ENCODE measurements at places on chromosomes 4 and X.

GRCh38 chr4:119728185-119728584 lies 99.6 kb upstream of the PDE5A start:
- H3K4me1 ChIP-seq, result peaks cover 5% of the 10 kb centered on the region
- H3K4me3 ChIP-seq, result no peak overlapping the region
- no peaks in the 10 kb centered on the region for H3K27me3 ChIP-seq

DNA sequence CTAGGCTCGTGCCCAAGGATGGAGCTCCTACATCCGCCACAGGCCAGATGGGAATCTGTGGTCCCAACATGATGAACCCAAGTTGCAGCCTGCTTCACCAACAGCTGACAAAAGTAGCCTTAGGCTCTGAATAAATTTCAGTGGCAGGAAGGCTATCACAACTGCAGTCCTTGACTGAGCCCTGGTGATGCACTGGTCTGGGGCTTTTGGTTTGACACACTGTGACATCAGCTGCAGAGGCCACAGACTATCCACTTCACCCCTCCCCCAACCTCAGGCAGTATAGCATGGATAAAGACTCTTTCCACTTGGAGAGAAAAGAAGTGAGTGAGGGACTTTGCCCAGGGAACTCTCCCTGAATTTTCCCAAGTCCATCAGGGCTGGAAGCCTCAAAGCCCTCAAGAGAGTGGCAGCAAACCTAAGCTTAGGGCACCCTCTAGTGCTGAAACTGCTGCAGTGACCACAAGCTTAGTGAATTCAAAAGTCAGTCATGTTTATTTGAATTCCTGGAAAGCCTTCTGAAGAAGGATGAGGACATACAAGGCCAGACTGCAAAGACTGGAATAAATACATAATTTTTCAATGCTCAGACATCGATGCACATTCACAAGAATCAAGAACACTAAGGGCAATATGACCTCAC lies 135.0 kb upstream of the TENT5D start:
- H3K4me1 ChIP-seq, result no peaks in the 10 kb centered on the region
- H3K36me3 ChIP-seq, result no peaks in the 10 kb centered on the region
- H3K27ac ChIP-seq, result no peak overlapping the region
- H3K4me3 ChIP-seq, result no peak overlapping the region
- no peaks in the 10 kb centered on the region for H3K27me3 ChIP-seq

GRCh38 chr4:10891866-10892265 lies 207.3 kb upstream of the CLNK start:
- no peak overlapping the region for H3K4me3 ChIP-seq
- no peaks in the 10 kb centered on the region for H3K27me3 ChIP-seq
- no peaks in the 10 kb centered on the region for H3K36me3 ChIP-seq
- H3K4me1 ChIP-seq, result no peaks in the 10 kb centered on the region
- DNase-seq, result no peak

DNA sequence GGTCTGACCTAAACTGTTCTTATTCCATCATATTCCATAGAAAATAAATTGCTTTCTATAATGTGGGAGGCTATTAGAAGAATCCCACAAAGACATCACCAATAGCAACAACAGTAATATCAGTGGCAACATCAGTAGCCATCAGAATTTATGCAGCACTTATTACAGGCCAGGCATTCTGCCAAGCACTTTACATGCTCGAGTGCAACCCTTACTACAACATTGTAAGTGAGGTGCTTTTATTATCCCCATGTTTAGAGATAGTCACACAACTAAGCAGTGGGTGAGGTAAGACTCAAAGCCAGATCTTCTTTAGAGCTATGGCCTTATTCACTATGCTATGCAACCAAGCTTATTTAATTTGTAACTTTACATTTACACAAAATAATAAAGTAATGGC lies 317.1 kb upstream of the BMP3 start:
- no peak overlapping the region for H3K4me3 ChIP-seq
- H3K36me3 ChIP-seq, result no peaks in the 10 kb centered on the region
- no peak overlapping the region for H3K27ac ChIP-seq
- no peaks in the 10 kb centered on the region for H3K4me1 ChIP-seq
- DNase-seq, result no peak

DNA sequence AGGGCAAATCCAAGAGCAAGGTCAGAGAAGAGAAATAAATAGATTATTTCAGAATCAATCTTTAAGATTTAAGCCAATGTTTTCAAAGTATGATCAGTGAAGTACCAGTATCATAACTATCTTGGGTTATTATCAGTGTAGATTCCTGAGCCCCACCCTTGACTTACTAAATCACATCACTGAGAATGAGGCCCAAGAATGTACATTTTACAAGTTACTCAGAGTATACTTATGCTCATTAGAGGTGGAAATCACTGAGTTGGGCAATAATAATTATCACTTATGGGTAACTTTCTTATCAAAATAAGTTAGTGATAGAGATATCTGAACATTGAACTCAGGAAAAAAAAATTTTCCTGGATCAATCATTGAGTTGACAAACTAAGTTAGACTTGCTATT lies 121.6 kb upstream of the NOCT start:
- H3K27me3 ChIP-seq, result peaks cover 15% of the 10 kb centered on the region
- peaks cover 7% of the 10 kb centered on the region for H3K4me1 ChIP-seq
- no peaks in the 10 kb centered on the region for H3K36me3 ChIP-seq
- H3K27ac ChIP-seq, result no peak overlapping the region

DNA sequence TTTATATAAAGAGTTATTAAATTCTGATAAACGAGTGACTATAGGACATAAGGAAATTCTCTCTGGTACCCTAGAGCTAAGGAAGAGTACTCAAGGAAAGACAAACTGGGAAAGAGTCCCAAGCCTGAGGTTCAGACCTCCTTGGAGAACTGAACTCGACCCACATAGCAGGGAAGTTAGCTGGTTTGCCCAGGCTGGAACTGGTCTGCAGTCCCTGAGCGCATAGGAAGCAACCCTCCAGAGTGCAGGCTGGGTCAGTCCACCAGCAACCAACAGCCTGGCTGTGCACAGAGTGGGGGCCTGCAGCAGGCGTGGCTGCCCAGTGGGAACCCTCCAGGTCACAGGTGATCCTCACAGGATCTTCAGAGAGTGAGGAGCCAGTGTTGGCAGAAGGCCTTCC lies 114.1 kb downstream of the SOWAHB start:
- H3K36me3 ChIP-seq, result peaks cover 38% of the 10 kb centered on the region
- no peak overlapping the region for H3K4me3 ChIP-seq
- H3K4me1 ChIP-seq, result peaks cover 4% of the 10 kb centered on the region
- no peak overlapping the region for H3K27ac ChIP-seq

GRCh38 chr4:84477738-84478137 lies 21.4 kb downstream of the NKX6-1 start:
- H3K27me3 ChIP-seq, result peaks cover 40% of the 10 kb centered on the region
- H3K36me3 ChIP-seq, result no peaks in the 10 kb centered on the region
- H3K4me1 ChIP-seq, result no peaks in the 10 kb centered on the region
- no peak for DNase-seq
- H3K4me3 ChIP-seq, result no peak overlapping the region

GRCh38 chrX:8565729-8566128 lies 101.1 kb downstream of the VCX3B start:
- H3K36me3 ChIP-seq, result peaks cover 7% of the 10 kb centered on the region
- no peaks in the 10 kb centered on the region for H3K4me1 ChIP-seq
- H3K27me3 ChIP-seq, result no peaks in the 10 kb centered on the region
- peak; percentile 55 for DNase-seq
- H3K27ac ChIP-seq, result no peak overlapping the region

GRCh38 chr4:8908206-8908893 lies 36.7 kb upstream of the HMX1 start:
- no peaks in the 10 kb centered on the region for H3K4me1 ChIP-seq
- no peak overlapping the region for H3K4me3 ChIP-seq
- DNase-seq, result peak; percentile 39
- H3K27me3 ChIP-seq, result peaks cover 10% of the 10 kb centered on the region
- no peak overlapping the region for H3K27ac ChIP-seq
- no peaks in the 10 kb centered on the region for H3K36me3 ChIP-seq

DNA sequence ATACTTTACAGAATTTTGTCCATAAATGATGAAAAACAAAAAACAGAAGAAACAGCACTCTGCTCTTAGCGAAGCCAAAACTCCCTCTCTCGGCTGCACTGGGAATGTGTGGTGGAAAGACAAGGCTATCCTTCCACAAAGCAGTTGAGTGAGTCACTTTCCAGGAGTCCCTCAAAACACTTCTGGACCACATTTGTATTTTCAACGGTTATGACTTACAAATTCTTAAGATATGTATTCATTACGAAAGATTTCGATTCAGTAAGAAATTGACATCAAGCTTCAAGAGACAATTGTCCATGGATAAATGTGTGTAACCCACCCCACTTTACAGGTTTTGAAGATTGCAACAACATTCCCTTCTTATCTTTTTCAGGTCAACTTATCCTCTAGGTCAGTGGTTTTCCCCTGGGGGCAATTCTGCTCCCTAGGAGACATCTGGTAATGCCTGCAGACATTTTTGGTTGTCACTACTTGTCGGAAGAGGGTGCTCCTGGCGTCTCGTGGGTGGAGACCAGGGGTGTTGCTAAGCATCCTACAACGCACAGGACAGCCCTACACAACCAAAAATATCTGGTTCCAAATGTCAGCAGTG lies 66.7 kb upstream of the MTNR1A start:
- no peak for DNase-seq
- no peak overlapping the region for H3K4me3 ChIP-seq
- H3K27ac ChIP-seq, result no peak overlapping the region

DNA sequence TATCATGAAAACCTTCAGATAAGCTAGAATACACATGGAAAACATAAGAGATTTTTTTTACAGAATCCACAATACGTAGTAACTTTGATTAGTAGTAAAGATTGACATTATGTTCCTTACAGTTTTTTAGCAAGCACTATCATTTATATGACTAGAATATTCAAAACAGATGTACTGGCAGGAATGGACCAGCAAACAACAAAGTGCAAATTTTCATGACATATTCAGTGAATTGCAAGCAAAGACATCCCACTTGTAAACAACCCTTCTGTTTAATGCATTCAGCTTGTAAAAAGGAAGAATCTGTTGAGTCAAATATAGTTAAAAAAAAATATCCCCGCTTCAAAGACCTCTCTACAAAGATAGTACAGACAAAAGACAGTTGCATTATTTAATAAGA lies 403.7 kb upstream of the TRAM1L1 start:
- no peak for DNase-seq
- H3K36me3 ChIP-seq, result no peaks in the 10 kb centered on the region
- H3K4me1 ChIP-seq, result no peaks in the 10 kb centered on the region
- H3K4me3 ChIP-seq, result no peak overlapping the region
- H3K27me3 ChIP-seq, result no peaks in the 10 kb centered on the region
- no peak overlapping the region for H3K27ac ChIP-seq

- peaks cover 3% of the 10 kb centered on the region for H3K4me1 ChIP-seq
- no peak overlapping the region for H3K4me3 ChIP-seq
- H3K36me3 ChIP-seq, result no peaks in the 10 kb centered on the region
- no peak overlapping the region for H3K27ac ChIP-seq
- H3K27me3 ChIP-seq, result peaks cover 5% of the 10 kb centered on the region
- DNase-seq, result no peak
Observed at GRCh38 chr4:123507376-123507775, 110.8 kb downstream of the SPRY1 start.

DNA sequence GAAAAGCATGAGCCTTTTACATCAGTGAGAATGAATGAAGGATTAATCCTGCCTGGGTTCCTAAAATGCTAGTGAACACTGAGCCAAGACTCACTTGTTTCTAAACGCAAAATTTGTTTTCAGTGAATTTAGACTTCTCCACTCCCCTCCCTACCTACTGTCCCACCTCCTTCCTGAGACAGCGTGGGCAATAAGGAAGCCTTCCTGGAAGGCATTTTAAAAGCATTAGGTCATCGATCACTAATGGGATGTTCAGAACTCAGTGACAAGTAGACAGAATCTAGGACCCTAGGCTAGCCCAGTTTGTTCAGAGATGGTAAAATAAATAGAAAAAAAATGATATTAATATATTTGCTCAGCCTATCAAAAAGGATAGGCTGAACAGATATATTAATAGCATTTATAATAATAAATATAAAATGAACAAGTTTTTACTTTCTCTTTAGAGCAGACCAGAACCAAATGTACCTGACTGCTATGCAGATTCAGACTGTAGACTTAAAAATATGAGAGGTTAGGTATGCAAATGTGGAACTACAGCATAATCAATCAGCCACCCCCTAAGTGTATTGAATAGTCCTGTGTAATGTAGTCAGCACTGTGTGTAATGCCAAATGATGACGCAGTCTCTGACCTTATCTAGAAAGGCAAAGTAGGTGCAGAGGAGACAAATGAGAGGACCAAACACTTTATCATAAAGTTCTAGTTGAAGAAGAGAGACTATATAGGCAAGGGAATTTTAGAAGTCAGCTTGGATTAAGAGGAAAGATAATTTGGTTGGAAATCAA lies 331.1 kb downstream of the GPAT3 start:
- no peak overlapping the region for H3K27ac ChIP-seq
- no peaks in the 10 kb centered on the region for H3K36me3 ChIP-seq
- no peak for DNase-seq
- peaks cover 24% of the 10 kb centered on the region for H3K27me3 ChIP-seq

DNA sequence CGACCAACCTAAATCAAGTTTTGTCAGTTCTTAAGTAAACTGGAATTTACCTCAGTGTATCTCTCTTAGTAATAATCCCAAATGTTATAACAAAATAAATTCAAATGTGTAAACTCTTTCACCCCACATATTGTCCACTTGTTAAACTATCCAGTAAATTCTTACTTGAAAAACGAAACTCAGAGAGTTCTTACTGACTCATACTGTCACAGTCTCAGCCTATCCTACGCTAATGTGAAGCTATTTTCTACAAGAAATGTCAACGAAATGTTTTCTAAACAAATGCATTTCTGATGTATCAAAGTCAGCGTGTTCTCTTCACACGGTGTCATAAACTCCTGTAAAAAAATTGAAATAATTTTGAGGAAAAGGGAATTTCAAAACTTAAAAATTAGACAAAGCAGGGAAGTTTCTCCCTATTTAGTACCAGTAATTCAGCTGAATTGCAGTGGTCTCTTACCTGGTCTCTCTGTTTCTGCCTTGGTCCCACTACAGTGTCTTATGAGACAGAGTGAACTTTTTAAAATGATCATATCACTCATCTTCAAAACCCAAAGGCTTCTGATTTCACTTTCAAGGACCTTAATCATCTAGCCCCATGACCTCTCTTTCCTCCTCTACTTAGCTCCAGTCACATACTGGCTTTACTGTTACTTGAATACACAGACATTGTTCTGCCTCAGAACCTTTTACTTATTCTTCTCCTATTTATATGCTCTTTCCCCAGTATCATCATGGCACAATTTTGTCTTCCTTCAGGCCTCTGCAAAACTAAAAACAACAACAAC lies 63.3 kb downstream of the DCAF8L1 start:
- no peaks in the 10 kb centered on the region for H3K4me1 ChIP-seq
- H3K4me3 ChIP-seq, result no peak overlapping the region
- DNase-seq, result no peak
- H3K27ac ChIP-seq, result no peak overlapping the region
- H3K27me3 ChIP-seq, result no peaks in the 10 kb centered on the region

Data from endodermal cell (in vitro differentiated cells).